ENCODE measurements at places on chromosomes 1 and 21.

DNA sequence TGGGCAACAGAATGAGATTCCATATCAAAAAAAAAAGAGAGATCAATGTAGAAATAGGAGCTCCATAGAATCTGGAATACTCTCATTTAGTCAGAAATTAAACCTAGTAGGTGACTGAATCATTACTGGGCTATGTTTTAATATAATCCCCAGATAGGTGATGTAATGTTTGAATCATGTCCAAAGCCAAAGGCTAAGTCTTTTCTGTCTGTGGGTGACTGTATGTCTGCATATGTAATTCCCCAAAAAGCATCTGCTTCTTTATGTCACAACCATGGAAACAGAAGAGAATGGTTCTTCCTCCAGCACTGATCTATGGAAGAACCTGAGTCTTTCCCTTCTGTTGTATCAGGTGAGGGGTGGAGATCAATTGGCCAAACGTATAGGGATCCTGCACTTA, 5.8 kb downstream of the LAMC2 start:
- DNase-seq, result no peak

DNA sequence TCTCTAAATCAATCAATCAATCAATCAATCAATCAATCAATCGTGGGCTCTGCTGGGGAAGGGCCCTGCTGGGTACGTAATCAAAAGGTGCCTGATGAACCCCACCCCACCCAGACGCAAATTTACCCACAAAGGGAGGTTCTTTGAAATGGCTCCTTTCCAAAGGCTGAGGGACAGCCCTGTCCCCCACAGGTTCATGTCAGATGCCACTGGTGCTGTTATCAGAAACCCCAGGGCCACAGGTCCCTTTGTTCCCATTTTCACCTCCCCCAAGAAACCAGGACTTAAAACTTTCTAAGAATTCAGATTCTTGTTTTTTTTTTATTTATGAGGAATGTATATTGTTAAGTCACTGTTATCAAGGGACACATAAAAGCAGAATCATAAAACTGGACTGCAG, 14.2 kb downstream of the CHRNB2 start:
- DNase-seq, result no peak

GRCh38 chr1:182394055-182394775, 2.6 kb upstream of the GLUL start:
- no peak for DNase-seq

GRCh38 chr1:18948048-18948912, 8.2 kb downstream of the IFFO2 start:
- no peak for DNase-seq

DNA sequence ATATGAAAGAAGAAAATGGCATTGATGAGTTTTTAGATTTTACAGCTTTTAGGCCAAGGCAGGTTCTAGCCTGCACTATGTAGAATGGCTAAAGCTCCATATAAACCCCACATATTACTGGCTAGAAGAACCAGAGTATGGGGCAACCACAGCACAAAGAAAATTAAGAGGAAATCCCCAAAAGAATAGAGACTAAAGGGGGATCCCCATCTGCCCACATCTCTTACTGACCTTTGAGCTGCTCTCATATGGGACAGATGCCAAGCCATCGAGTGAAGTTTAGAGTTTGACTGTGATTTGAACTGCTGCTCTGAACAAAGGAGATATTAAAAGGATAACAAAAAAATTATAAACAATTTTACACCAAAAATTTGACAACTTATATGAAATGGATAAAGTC, 102.2 kb upstream of the HAO2 start:
- no peak for DNase-seq

DNA sequence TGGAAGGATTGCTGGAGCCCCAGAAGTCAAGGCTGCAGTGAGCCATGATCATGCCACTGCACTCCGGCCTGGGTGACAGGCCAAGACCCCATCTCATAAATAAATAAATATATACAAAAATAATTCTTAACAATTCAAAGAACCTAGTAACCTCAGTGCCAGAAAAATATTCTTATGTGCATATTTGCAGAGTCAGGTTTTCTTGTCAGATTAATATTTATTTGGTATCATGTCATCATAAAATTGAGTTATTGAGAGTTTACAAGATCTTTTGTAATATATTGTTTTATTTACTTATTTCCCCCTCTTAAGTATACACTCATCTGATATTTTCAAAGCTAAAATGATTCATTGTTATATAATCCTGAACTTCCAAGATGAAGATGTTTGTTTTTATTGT, 24.5 kb upstream of the AGL start:
- DNase-seq, result no peak

DNA sequence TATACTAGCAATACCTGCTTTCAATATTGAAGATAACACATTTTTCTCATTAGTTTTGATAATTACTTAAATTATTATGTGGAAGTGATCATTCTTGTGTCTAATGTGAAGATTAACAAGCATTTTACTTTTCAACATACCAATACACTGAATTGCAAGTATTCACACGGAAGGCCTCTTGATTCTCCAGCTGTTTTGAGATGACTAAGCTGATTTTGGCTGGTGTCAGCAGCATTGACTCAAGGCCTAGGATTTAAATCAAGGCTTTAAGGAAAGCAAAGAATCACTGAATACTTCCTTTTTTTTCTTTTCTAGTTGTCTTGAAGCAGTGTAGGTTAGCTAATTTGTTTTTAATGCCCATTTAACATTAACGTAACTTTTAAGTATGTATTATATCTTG, 373.7 kb downstream of the SRGAP2C start:
- no peak for DNase-seq

GRCh38 chr21:45064091-45064490, 10.3 kb upstream of the ADARB1 start:
- no peak for DNase-seq

DNA sequence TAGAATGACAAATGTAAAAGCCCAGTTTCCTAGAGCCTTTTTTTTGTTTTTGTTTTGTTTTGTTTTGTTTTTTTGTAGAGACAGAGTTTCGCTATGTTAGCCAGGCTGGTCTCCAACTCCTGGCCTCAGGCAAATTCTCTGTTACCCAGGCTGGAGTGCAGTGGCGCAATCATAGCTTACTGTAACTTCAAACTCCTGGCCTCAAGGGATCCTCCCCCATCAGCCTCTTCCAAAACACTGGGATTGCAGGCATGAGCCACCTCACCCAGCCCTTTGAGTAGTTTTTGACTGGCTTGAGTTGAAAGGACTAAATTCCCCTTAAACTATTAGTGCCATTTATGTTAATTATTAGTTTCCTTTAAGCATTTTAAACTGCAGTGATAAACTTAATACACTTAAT, 28.8 kb upstream of the ZBTB18 start:
- no peak for DNase-seq

GRCh38 chr1:116488071-116488470, 82.8 kb downstream of the CD58 start:
- no peak for DNase-seq

DNA sequence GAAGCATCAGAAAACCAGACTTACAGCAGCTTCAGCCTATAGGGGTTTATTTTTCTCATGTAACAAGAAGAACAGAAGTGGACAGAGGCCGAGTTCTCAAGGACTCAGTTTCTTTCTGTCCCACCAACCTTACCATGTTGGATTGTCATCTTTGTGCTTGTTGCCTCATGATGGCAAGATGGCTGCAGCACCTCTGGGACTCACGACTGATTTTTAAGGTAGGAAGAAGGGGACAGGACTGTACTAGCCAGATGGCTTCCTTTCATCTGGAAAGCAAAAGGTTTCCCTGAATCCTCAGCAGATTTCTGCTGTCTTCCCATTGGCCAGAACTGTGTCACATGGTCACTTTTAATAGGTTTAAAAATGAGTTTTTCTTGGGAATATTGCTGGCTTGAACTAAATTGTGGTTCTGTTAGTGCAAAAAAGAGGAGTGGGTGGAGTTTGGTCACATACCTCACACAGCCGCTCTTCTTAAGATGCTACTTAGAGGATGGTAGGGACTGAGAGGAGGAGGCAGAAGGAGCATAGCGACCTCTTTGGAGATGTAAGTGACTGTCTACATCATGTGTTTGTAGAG, 48.1 kb upstream of the ENAH start:
- no peak for DNase-seq

DNA sequence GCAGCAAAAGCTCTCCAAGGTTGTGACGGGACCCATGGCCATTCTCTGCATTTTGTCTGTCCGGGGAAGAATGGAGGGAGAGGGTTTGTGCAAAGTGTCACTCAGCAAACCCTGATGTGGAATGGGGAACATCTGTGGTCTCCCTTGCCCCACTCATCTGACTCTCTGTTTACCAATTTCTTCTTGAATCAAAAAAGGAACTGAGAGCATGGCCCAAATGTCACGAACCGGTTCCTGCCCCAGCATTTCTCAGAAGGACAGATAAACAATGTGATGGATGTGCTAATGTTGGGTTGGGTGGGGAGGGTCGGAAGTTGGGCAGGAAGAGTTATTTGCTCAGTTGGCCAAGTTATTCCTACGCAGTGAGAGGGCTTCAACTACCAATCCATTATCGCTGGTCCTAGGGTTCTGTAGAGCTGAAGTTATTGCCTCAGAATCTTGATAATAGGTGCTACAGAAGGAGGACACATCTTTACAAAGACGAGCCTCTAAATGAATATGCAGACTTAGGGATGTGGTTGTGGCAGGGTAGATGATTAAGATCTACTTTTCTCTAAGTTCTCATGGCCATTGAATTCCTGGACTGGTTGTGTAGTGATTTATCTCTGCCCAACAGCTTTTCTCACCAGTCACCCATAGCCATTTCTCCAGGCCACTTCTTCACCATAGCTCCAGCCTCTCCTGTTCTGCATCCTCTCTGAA, 9.6 kb upstream of the DUSP12 start:
- no peak for DNase-seq

DNA sequence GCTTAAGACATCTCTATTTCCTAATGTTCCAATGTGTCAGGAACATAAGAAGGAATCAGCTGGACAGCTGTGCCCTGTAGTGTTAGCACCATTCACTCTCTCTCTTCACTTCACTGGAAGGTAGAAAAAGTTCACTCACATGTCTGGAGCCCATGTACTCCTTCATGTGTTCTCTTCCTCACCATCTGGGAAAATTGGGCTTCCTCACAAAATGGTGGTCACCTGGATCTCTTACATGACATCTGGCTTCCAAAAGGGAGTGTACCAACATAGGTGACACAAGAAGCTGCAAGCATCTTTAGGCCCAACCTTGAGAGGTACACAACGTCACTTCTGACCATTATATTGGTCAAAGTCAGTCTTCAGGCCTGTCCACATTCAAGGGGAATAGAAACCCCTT, 882.6 kb downstream of the LTN1 start:
- DNase-seq, result no peak

- no peak for DNase-seq
Measured at GRCh38 chr1:48109390-48110013, 112.3 kb upstream of the TRABD2B start.
